ENCODE measurements at places on chromosomes 16 and 17.

- no peak for DNase-seq
These were observed 29.6 kb downstream of the OGFOD1 start for GRCh38 chr16:56480776-56481467.

DNA sequence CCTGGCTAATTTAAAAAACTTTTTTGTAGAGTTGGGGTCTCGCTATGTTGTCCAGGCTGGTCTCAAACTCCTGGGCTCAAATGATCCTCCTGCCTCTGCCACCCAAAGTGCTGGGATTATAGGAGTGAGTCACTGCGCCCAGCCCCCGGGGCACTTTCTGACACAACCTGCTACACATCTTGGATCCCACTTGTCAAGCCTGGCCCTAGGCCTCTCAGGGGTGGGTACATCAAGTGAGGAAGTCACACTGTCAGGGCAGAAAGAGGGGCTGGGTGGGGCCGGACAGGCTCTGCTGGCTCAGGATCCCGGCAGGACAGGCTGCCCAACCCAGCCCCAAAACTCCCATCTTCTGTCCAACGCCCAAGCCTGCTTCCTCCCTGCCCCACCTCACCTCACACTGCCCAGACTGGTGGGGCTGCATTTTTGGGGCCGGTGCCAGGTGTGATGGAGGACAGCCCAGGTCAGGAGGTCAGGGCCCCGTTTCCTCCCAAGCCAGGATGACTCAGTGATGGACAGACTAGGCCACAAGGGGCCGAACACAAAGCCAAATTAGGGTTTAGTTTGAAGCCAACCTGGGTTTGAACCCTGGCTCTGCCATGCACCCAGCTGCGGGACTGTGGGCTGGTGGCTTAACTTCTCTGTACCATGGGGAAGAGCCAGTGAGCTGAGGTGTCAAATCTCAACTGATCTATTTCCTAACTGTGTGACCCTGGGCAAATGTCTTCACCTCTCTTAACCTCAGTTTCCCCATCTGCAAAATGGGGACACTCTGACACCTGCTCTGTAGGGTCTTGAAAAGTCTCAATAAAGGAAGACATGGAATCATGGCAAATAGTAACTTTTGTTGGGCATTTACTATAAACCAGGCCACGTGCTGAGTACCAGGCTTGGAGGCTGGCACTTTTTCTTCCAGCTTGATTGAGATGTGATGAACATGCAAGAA, 8.9 kb upstream of the PPL start:
- DNase-seq = no peak

DNA sequence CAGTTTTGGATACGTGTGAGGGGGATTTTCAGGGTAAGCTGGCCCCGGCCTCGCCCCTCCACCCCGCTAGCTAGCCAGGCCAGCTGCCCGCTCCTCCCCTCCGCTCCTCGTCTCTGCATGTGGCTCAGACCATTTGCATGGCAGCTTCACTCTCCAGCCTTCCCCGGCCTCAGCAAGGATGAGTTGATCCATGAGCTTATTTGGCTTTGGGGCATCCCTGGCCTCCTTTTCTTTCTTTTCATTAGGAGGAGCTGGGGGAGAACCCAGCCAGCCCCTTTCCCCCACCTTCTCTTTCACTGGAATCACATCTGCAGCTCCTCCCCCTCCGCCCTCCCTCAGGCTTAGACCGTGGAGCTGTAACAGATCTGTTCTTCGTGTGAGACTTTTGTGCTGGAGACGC, 30.7 kb downstream of the ELAC2 start:
- no peak for DNase-seq

GRCh38 chr17:51992864-51993416, 165.6 kb downstream of the CA10 start:
- DNase-seq = no peak

- DNase-seq = no peak
These were observed 10.5 kb downstream of the SDK2 start for GRCh38 chr17:73633736-73634135.

DNA sequence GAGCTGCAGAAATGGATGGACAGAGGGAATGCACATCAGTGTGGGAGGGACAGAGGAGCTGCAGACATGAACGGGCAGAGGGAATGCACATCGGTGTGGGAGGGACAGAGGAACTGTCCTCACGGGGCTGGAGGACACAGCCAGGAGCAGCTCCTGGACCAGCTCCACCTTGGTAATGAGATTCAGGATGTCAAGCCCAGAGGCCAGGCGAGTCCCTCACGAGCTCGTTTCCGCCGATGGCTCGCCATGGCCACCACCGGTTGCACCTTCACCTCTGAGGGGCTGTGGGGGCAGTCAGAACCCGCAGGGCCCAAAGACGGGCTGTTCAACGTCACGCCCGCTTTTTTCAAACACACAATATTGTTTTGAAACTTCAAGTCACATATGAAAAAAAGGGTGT, 56.2 kb downstream of the RPH3AL start:
- no peak for DNase-seq
